ENCODE measurements at places on chromosomes 3 and 15.

- DNase-seq, result no peak
Measured at GRCh38 chr3:190522621-190523222, 8.8 kb downstream of the IL1RAP start.

- DNase-seq, result peak; percentile 28
Measured at GRCh38 chr15:70892912-70893560, 410 bp downstream of the LRRC49 start.

DNA sequence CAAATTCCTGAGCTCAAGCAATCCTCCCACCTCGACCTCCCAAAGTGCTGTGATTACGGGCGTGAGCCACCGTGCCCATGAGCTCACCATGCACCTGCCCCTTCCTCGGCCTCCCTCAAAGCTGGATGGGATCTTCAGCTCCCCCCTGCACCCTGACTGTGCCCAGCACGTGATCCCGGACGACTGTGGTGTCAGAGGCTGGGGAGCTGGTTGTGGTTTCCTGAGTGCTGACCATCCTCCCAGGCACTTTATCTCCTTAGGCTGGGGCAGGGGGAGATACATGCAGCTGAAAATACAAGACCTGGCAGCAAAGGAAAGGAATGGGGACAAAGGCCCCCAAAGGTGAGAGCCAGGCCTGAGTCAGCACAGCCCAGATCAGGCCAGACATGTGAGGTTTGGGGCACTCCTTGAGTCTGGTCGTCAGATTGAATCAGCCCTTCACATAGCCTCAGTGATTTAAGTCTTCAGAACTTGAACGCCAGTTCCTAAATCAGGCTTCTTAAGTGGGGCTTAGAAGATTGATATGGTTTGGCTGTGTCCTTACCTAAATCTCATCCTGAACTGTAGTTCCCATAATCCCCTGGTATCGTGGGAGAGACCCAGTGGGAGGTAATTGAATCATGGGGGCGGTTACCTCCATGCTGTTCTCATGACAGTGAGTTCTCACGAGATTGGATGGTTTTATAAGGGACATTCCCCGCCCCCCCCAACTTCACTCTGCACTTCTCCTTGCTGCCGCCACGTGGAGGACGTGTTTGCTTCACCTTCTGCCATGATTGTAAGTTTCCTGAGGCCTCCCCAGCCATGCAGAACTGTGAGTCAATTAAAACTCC, 35.8 kb downstream of the PRKCD start:
- peak; percentile 42 for DNase-seq

GRCh38 chr3:49900491-49901153, 3.1 kb downstream of the MST1R start:
- DNase-seq, result no peak

GRCh38 chr15:20345401-20345958, 196.1 kb downstream of the GOLGA6L6 start:
- no peak for DNase-seq

DNA sequence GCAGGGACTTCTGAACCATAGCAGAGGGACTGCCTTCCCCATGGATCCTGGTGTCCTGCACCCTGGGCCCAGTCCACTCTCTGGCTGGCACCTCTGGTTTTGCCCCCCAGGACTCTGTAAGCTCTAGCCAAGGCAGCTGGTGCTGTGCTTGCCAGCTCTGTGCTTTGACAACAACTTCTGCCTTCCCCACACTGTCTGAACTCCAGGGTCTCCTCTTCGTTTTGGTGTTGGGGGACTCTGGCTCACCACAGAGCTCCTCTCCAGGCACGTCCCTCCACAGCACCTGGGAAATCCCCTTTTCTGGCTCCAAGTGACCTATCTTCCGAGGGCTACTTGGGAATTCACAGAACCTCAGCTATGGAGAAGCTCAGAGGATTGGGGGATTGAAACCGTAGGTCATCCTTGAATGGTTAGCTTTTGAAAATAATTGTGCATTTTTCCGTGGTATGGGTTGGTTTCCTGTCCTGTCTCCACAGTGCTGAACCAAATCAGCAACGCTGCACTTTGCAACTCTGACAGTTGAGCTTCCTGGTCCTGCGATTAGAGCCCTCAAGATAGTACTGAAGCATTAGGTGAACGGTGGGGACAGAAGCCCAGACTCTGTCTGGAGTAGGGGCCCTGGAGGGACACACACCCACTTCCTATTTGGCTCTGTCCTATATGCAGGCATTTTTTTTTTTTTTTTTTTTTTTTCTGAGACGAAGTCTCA, 152.4 kb downstream of the APBA2 start:
- no peak for DNase-seq

DNA sequence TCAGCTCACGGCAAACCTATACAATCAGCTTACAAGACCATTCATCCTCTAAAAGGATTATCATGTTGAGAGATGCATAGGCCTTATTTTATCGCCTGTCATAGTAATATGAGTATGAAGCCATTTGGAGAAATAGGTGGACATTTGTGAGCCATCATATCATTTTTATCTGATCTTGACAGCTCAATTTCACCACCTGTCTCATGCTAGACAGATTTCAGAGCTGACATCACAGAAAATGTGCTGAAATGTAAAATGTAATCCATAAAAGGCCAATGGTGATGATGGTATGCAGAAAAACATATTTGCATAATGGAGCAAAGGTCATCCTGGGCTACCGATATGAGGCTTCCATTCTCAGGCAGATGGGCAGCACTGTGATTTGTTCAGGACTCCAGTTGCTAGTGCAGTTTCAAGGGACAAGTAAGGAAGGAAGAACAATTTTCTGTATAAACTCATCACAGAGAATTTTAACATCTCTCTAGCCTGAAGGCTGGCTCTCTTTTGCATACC, 221.5 kb downstream of the ULK4 start:
- no peak for DNase-seq

DNA sequence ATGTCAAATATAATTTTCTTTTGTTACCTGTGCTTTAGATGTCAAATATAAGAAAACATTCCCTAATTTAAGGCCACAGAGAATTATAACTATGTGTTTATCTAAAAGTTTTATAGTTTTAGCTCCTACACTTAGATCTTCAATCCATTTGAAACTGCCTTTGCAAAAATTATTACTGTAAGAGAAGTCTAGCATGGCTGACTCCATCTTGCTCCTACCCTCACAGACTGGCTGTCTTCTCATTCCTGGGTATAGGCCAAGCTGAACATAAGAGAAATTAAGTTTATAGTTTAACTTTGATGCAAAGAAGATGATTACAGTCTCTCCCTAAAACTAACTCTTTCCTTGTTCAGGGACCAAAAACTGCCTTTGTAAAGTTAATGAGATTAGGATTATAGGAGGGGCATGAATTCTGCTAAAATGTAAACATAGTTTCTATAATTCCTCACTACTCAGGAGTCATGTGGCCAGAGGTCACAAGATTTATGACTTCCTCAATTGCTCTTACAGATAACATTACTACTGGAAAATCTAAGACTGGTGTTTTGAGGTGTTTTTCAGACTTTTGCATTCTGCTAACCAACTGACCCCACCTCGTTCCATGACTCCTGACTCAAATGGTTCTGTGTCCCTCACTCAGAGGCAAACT, 184.0 kb downstream of the BCHE start:
- no peak for DNase-seq

- DNase-seq, result no peak
Measured at GRCh38 chr3:31947671-31948091, 33.4 kb downstream of the OSBPL10 start.

DNA sequence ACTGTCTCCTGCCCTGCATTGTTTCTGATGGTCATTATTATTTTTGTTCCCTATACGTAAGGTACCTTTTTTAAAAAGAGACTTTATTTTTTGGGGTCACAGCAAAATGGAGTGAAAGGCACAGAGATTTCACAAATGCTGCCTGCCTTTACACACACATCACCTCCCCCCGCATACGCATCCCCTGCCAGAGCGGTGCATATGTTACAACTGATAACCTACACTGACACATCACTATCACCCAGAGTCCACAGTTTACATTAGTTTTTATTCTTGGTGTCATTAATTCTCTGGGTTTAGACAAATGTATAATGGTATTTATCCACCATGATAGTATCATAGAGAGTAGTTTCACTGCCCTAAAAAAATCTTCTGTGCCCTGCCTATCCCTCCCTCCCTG, 43.6 kb upstream of the KLF13 start:
- no peak for DNase-seq

GRCh38 chr3:53353202-53353601, 5.9 kb upstream of the DCP1A start:
- no peak for DNase-seq

GRCh38 chr3:71240034-71240433, 343.5 kb downstream of the FOXP1 start:
- no peak for DNase-seq

DNA sequence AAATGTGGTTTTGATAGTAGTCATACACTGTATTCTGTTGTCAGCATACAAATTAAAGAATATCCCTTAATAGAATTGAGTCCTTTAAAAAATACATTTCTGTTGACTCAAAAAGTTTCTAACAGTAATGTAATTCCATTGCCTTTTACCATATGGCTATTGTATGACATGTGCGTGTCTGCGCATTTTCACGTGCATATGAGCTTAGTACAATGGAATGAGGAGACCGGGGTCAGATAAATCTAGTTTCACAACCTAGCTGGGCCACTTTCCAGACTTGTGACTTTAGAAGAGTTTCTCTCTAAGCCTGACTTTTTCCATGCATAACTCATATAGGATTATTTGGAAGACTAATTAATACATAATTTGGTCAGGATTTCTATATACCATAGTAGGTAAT, 38.7 kb downstream of the ZBTB38 start:
- peak; percentile 96 for DNase-seq

DNA sequence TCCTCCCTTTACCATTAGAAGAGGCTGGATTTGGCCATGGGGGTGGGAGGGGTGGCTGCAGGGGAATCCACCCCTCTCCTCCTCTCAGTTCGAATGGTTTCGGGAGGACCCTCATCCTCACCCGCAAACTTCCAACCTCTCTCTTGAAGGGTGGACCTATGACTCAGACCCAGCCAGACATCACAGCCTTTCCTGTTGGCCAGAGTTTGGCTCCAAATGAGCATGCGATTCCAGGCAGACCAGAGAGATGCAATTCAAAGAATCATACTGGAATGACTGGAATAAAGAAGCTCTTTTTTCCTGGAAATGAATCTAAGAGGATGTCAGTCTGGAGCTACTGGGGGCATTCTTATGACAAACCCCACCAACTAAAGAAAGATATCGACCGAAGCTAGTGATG, 516.7 kb upstream of the MDFIC2 start:
- DNase-seq, result peak; percentile 26

GRCh38 chr15:63703641-63704240, 106.6 kb downstream of the FBXL22 start:
- DNase-seq, result no peak

DNA sequence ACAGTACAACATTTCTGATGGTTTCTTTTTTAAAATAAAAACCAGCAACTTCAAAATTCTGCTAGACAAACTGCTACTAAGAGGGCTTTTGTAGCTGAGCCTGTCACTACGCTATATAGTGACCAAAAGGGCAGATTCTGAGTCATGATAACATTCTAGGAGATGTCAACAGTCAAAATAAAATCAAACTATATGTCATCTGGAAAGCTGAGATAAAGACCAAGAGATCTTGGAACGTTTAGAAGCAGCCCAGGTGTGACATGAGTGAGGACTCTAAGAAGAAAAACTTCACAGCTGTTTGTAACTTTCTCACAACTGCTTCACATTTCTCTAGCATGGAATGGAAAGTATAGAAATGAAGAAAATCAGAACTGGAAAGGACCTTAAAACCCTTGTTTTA, 84.6 kb downstream of the FILIP1L start:
- no peak for DNase-seq

- DNase-seq, result no peak
Measured at GRCh38 chr3:136778865-136779264, 26.7 kb upstream of the STAG1 start.

- no peak for DNase-seq
Measured at GRCh38 chr3:11033871-11034270, 41.3 kb downstream of the SLC6A1 start.

DNA sequence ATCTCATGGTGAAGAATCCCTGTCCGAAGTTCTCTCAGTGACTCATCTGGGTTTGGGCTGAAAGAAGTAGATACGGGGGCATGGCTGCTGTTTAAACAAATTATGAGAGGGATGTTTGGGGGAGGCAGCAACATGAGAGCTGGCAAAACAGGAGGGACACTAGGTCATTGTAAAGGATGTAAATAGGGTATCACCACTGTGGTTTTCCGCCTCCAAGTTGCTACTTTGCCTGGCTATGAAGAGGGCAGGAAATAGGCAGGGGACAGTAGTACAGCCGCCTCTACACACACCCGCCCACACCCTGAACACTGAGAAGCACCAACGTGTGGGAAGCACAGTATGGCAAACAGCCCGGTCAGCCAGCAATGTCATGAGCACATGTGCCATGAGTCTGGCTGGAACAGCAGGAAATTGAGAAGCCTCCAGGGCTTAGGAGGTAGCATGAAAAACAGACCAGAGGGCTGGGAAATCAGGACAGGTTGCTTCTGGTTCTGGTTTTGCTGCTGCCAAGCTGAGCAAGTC, 17.1 kb downstream of the HEXA start:
- DNase-seq, result no peak

DNA sequence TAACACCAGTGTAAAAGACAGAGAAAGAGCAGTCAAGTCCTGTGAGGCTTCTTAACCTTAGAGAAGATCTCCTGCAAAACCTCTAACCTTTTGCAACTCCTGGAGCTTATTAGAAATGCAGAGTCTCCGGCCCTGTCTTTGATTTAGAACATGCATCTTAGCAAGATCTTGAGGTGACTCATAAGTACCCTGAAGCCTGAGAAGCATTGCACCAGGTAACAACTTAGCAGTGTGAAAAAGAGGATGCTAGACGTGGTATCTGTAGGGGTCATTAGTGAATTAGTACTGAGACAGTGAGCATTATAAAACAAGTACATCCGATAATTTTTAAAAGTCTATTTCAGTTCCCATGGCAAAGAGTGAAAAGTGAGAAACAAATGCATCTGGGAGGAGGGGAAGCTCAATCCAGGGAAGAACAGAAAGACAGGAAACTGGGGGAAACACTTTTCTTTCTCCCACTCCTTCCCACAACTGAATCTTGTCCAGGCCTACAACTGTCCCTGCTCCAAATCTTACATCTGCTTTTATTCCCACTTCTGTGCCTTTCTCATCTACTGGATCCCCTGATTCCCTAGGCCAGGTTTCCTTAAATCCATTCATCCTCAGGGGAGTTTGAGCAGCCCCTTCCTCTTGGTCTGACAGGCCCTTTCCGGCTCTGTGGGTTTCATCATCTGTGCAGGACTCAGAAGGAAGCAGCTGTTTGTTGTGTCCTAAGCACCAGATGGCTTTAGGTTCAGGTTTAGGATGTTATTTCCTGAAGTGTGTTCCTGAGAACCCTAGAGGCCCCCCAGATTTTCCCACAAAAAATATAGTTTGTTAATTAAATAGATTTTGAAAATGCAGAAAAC, 128.1 kb upstream of the IL12A start:
- no peak for DNase-seq

- no peak for DNase-seq
Measured at GRCh38 chr3:106282943-106283342, 414.1 kb upstream of the CBLB start.

GRCh38 chr3:189324538-189325138, 152.9 kb downstream of the TPRG1 start:
- peak; percentile 34 for DNase-seq

DNA sequence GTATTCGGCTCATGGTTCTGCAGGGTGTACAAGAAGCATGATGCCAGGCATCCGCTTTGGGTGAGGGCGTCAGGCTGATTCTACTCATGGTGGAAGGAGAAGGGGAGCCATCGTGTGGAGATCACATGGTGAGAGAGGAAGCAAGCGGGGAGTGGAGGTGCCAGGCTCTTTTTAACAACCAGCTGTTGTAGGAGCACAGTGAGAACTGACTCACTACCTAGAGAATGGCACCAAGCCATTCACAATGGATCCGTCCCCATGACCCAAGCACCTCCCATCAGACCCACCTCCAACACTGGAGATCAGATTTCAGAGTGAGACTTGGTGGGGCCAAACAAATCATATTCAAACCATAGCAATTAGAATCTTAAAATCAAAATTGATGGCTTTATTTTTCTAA, 259.8 kb upstream of the CTDSPL start:
- DNase-seq, result no peak

All from fibroblast of skin of left biceps (primary cell).